ENCODE measurements at places on chromosomes 5 and 9. TPM values are rescaled to one million over a fixed set of nuclear protein-coding genes. Genes with fewer than 3 reads are reported as not detected.

Gene FRRS1L
- 3.0 TPM for polyA plus RNA-seq

Gene ARHGEF37
- polyA plus RNA-seq = 4.7 TPM

Gene PCSK1
- 0.52 TPM for polyA plus RNA-seq

GRCh38 chr5:96528826-96529474 is 95.9 kb upstream of the PCSK1 start:
- no peaks in the 10 kb centered on the region for H3K4me1 ChIP-seq
- H3K27me3 ChIP-seq = no peaks in the 10 kb centered on the region
- H3K27ac ChIP-seq = no peak overlapping the region
- DNase-seq = no peak

DNA sequence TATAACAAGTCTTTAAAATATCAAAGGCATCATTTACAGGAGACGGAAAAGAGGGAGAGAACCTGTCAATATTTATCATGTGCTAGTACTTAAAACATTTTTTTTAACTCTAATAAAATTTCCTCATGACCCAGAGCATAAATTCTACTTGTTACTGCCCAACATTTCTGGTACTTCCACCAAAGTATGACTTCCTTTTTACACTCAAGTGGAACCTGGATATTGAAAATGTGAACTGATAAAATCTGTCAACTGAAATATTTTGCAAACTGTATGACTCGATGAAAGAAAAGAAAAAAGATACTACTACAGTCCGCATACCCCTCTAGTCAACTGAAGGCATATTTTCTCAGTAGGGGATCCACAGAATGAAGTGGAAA is 37.1 kb downstream of the FAM13B start:
- no peak for DNase-seq
- H3K27me3 ChIP-seq = no peaks in the 10 kb centered on the region
- no peak overlapping the region for H3K4me3 ChIP-seq
- H3K36me3 ChIP-seq = peaks cover 17% of the 10 kb centered on the region
- H3K27ac ChIP-seq = peak overlapping the region; percentile 35

DNA sequence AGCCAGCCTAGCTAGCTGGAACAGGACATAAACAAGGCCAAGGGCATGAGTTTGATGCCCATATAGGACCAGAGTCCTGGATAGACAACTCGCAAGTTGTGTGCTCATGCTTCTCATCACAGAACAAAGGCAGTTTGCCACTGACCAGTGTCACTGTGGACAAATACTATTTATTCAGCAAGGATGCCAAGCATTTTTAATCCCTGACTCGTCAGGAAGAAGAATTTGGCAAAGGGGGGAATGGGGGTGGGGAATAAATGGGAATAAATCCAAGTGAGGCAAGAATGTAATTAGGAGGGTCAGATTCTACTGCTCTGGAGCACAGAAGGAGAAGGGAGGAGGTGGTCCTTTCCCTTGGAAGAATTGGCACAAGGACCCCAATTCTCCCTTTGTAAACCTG is 46.8 kb upstream of the ANKRD55 start:
- no peak for DNase-seq
- no peaks in the 10 kb centered on the region for H3K27me3 ChIP-seq
- H3K27ac ChIP-seq = no peak overlapping the region
- peaks cover 4% of the 10 kb centered on the region for H3K4me1 ChIP-seq
- H3K36me3 ChIP-seq = no peaks in the 10 kb centered on the region

DNA sequence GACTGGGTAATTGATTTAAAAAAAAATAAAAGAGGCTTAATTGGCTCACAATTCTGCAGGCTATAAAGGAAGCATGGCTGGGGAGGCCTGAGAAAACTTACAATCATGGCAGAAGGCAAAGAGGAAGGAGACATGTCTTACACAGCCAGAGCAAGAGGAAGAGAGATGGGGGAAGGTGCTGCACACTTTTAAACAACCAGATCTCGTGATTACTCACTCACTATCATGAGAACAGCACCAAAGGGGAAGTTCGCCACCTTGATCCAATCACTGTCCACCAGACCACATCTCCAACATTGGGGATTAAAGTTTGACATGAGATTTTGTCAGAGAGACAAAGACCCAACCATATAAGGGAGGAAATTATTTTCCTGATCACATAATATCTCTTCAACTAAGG is 138.8 kb upstream of the NR4A3 start:
- no peaks in the 10 kb centered on the region for H3K27me3 ChIP-seq
- no peaks in the 10 kb centered on the region for H3K4me1 ChIP-seq
- H3K36me3 ChIP-seq = no peaks in the 10 kb centered on the region
- no peak overlapping the region for H3K4me3 ChIP-seq
- no peak overlapping the region for H3K27ac ChIP-seq

DNA sequence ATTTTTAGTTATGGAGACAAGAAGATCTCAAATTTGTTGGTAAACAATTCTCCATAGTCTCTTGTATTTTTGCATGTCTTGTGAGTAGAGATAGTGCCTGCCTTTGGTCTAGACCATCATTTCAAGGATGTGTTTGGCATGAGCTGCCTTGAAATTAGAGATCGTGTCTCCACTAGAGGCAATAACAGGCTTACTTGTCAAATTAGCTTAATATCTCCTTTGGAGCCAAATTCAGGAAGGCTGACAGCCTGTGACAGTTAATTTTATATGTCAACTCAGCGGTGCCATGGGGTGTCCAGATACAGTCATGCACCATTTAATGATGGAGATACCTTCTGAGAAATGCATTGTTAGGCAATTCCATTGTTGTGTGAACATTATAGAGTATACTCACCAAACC is 24.8 kb upstream of the PRDM9 start:
- no peak overlapping the region for H3K27ac ChIP-seq
- no peak for DNase-seq
- no peaks in the 10 kb centered on the region for H3K27me3 ChIP-seq
- H3K4me3 ChIP-seq = no peak overlapping the region
- H3K36me3 ChIP-seq = no peaks in the 10 kb centered on the region

- H3K36me3 ChIP-seq = no peaks in the 10 kb centered on the region
- no peak overlapping the region for H3K4me3 ChIP-seq
- no peak for DNase-seq
These were observed 213.7 kb downstream of the FSTL4 start for GRCh38 chr5:133398646-133399101.

DNA sequence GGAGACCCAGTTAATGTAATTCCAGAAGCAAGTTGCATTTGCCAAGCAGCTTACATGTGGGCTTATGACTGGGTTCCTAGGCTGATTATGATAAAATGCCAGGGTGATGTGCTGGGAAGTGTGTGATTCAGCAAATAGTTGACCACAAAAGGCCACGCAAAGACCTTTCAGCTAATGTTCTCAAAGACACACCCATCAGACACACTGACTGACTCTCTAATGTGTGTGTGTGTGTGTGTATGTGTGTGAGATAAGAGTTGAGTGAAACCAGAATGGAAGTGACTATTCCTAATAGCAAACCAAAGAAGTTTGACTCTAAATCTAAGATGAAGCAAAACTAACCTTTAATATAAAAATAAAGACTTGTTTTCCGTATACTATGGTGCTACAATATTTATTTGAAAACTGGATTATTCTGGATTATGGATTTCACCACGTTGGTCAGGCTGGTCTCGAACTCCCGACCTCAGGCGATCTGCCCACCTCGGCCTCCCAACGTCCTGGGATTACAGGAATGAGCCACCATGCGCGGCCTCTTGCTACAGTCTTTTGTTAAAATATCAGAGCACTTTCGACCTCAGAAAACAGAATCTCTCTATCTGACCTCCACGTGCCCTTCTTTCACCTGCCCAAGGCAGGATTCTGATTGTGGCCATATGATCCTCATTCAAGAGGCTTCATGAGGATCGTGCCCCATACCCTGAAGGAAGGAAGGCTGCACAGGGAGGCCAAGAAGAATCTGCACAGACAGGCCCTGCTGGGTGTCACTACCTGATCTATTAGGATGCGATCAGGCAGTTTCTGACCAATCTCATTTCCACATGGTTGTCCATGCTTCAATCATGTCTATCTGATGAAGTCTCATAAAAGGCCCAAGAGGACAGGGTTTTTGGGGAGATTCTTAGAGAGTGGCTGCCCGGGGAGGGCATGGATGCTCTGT is 75.6 kb downstream of the USP20 start:
- H3K36me3 ChIP-seq = no peaks in the 10 kb centered on the region
- no peaks in the 10 kb centered on the region for H3K4me1 ChIP-seq
- H3K27ac ChIP-seq = no peak overlapping the region

DNA sequence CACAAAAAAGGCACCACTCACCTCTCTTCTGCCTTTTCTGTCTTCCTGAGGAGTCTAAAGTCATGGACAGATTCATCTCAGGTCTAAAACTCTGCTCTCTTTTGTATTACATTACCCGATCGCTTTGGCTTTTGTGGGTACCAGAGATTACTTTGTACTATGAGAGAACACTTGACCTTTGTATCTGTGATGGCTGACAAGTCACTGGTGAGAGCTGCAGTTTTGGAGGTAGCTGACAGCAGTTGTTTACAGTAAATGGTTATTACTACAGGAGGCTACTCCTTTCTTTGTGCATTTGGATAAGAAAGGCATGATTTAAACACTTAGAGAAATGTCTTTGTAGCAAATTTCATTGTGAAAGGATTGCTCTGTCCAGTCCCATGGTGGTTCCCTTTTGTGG is 307.3 kb downstream of the FBXL17 start:
- H3K36me3 ChIP-seq = no peaks in the 10 kb centered on the region
- H3K4me1 ChIP-seq = no peaks in the 10 kb centered on the region
- no peak for DNase-seq
- H3K27me3 ChIP-seq = no peaks in the 10 kb centered on the region

DNA sequence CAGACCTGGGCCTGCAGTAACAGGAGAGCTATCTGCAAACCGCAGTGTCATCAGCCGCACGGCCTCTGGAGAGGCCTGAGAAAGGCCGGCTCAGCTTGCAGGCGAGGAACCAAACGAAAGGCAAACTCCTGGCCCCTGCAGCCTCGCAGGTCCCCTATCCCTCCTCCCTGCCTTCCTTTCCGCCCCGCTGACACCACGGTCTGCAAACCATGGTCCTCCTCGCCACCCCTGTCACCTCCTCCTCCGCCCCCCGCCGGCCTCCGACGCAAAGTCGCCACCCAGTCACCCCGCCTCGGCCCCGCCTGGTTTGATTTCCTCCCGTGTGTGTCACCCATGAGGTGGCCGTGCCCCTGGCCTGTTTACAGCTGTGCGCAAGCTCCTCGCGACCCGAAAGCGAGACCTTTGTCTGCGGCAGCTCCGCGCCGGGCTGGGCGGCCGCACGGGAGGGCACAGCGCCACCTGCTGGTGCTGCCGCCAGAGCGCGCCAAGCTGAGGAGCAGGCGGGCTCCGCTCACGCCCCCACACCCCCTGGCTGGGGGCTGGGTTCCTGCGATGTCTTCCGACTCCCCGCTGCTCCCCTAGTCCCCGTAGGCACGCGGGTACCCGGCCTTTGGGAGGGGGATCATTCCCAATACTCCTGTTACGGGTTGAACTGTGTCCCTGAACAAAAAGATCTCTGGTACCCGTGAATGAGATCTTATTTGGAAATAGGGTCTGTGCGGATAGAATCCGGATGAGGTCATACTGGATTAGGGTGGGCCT is 19.4 kb downstream of the GBGT1 start:
- peak overlapping the region; percentile 11 for H3K4me3 ChIP-seq
- no peaks in the 10 kb centered on the region for H3K27me3 ChIP-seq
- H3K36me3 ChIP-seq = no peaks in the 10 kb centered on the region
- peak; percentile 95 for DNase-seq
- peak overlapping the region; percentile 50 for H3K27ac ChIP-seq
